Activated naive CD4-positive, alpha-beta T cell treated with anti-CD3 and anti-CD28 coated beads for 36 hours (primary cell): ENCODE measurements at places on chromosomes 6 and 20. TPM values are rescaled to one million over a fixed set of nuclear protein-coding genes. Genes with fewer than 3 reads are reported as not detected.

The CFAP61 gene
- not detected for total RNA-seq

The DEFB121 gene
- not detected for total RNA-seq

GRCh38 chr6:168714547-168715260 is 273.7 kb downstream of the SMOC2 start:
- no peak for DNase-seq
- H3K27me3 ChIP-seq = peaks cover 5% of the 10 kb centered on the region
- no peaks in the 10 kb centered on the region for H3K4me1 ChIP-seq
- H3K36me3 ChIP-seq = no peaks in the 10 kb centered on the region

DNA sequence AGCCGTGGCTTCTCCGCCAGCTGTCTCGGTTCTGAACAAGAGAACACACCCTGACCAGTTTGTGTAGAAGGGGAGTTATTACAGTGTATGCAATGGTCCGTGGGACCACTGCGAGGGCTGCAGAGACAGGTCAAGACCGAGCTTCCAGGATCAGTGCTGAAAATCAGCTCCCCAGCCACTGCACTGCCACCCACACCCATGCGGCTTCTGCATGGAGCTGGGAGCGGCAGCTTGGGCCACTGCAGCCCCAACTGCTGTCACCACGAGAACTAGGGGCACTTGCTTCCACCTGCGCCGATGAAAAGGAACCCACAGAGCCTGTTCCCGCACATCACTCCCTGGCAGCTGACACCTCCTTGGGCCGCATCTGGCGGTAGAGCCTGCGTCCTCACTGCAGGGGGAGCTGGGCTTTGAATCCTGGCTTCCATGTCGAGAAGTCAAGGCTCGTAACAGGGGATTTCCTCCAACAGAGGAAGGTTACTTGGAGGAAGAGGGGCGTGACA is 56.2 kb downstream of the TMEM242 start:
- H3K36me3 ChIP-seq = no peaks in the 10 kb centered on the region
- no peak overlapping the region for H3K4me3 ChIP-seq
- no peak for DNase-seq
- H3K4me1 ChIP-seq = no peaks in the 10 kb centered on the region

DNA sequence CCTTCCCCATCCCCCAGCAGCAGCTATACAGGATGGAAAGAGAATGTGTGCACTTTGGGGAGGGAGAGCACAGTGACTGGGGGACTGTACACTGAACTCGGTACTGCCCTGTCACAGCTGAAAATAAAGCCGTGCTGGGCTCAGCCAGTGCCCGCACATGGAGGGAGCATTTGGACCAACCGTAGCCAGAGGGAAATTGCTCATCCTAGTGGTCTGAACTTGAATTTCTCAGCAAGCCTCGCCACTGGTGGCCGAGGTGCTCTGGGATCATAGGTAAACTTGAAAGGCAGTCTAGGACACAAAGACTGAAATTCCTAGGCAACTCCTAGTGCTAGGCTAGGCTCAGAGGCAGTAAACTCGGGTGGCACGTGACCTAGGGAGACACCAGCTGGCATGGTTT is 61.0 kb downstream of the DZANK1 start:
- H3K27me3 ChIP-seq = no peaks in the 10 kb centered on the region
- no peak overlapping the region for H3K4me3 ChIP-seq
- DNase-seq = no peak
- no peaks in the 10 kb centered on the region for H3K4me1 ChIP-seq
